ENCODE measurements at places on chromosomes 5 and 9.
A peak's percentile ranks its signal among the peaks of the same experiment; 100 is the strongest.

GRCh38 chr9:29730163-29730562 is 2156.9 kb upstream of the C9orf72 start:
- DNase-seq = no peak

DNA sequence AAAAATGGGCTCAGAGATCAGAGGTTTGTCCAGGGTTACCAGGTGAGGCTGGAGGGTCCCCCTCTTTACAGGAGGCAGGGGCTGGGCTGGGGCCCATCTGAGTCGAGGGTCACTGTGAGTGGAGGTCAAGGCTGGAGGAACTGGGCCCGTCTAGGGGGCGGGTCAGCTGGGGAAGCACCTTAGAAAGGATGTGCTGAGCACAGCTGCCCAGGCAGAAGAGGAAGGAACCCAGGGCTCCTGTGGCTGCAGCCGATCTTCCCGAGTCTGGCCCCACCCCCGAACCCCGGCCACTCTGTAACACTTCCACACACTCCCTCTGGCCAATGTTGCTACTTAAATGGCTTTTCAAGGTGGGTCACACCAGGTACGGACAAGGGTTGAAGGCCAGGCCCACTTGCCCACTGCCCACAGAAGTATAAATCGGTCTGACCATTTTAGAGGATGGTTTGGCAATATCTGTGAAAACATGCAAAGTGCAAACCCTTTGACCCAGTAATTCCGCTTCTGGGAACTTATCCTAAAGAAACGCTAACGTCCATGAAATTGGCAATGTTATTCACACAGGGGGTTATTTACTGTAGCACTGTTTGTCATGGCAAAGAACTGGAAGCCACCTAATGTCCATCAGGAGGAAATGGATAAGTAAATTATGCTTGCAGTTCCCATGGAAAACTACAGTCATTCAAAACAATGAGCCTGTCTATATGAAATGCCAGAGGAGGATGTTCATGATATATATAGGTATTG is 30.5 kb upstream of the EEIG1 start:
- peak; percentile 97 for DNase-seq

DNA sequence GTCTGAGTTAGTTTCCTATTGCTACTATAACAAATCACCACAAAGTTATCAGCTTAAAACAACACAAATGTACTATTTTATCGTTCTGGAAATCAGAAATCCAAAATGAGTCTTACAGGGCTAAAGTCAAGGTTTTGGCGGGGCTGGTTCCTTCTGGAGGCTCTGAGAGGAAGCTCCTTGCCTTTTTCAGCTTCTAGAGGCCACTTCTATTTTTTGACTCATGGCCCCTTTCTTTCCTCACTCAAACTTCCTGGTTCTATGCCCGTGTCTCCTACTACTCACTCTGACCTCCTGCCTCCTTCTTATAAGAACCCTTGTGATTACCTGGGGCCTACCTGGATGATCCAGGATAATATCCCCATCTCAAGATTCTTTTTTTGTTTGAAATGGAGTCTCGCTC is 48.2 kb downstream of the GABBR2 start:
- DNase-seq = no peak

- DNase-seq = no peak
Observed at GRCh38 chr5:95667678-95668077, 15.1 kb downstream of the SPATA9 start.

DNA sequence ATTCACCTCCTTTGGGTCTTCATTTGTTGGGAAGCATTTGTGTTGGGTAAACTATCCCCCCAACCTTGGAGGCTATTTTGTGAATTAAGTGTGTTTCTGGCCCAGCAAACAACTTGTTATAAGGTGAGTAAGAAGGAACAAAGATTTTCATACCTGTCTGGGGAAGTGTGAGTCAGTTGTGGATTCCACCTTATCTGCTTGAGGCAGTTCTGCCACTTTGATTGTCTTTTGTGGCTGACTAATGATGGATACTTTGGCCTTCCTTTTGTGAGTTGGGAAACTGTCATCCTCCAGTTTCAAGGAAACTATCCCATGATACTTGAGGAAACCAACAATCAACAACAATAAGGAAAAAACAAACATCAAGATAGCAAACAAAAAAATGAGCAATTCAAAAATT is 24.6 kb upstream of the CER1 start:
- peak; percentile 15 for DNase-seq

DNA sequence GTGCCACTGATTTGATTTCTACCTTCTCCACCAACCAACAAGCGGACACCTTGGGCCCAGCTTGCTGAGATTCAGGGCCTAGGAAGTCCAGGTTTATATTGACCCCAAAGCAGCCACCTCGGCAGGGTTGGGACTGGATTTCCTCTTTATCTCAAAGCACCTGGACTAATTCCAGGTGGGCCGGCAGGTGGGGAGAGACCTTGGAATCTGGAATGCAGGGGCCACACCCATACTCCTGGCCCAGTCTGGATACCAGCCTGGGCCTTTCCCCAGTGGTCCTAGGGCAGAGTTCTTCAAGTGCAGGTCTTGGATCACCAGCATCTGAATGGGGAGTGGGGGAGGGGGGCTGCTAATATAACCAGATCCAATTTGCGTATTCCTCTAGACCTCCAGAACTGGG is 93.1 kb downstream of the PCDH1 start:
- no peak for DNase-seq

DNA sequence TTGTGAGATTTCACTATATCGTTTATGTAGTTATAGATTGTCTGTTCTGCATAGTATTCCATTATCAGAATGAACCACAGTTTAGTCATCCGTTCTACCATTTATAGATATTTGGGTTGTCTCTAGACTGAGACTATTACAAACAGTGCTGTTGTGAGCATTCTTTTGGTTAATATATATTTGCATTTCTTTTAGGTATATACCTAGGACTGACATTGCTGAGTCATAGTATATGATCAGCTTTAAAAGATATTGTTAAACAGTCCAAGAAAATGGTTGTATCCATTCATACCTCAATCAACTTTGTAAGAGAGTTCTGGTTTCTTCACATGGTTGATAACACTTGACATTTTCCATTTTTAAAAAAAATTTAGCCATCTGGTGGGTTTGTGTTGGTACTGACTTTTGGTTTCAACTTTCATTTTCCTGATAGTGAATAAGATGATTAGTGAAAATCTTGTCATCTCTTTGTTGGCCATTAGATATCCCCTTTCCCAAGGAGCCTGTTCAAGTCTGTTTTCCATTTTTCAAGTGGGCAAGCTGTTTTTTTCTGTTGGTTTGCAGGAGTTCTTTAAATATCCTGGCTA is 22.9 kb upstream of the ADAM19 start:
- DNase-seq = no peak

- DNase-seq = no peak
Observed at GRCh38 chr5:62421414-62421813, 8.9 kb downstream of the IPO11 start.

DNA sequence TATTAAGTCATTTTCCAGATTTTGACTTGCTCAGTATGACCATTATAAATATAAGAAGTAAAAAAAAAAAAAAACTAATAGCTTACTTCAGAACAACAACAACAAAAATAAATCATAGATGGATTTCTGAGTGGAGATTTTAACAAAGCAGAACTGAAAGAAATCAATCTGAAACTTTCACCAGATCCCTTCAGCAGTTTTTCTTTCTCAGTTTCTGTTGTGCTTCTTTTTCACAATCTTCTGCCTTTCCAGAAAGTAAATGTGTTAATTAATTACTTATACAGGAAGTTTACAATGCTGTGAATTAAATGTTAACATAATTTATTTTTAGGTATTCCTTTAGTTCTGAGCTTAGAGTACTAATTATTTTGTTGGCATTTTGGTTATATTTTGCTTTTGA is 73.5 kb downstream of the CHSY3 start:
- DNase-seq = no peak

- no peak for DNase-seq
Observed at GRCh38 chr9:76893395-76893932, 12.4 kb downstream of the PRUNE2 start.

GRCh38 chr5:95520206-95520605 is 34.6 kb downstream of the SKIC3 start:
- no peak for DNase-seq

- no peak for DNase-seq
Observed at GRCh38 chr9:93001031-93001430, 53.7 kb downstream of the FGD3 start.

- no peak for DNase-seq
Observed at GRCh38 chr9:135898634-135899407, 8.5 kb downstream of the CAMSAP1 start.

- no peak for DNase-seq
Observed at GRCh38 chr9:134437403-134438194, 111.3 kb downstream of the RXRA start.

DNA sequence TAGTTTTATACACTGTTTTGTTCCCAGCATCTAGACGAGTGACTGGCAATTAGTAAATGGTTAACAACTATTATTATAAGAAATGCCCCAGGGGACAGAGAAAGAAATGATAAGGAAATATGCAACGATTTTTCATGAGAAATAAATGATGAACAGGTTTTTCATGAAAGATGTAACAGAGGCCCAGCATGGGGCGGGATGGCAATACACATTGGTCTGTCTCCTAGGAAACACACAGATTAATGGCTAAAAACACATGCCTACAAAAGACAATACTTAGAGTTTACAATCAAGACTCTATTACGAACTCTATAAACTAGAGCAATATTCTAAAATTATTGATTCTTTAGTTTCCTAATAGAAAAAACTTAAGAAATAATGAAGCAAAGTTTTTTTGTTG is 441.5 kb upstream of the CDH9 start:
- DNase-seq = no peak

GRCh38 chr5:88675168-88675707 is 207.7 kb downstream of the MEF2C start:
- DNase-seq = peak; percentile 6

GRCh38 chr5:123997462-123998215 is 485.7 kb downstream of the CSNK1G3 start:
- no peak for DNase-seq

GRCh38 chr9:124183772-124184171 is 74.0 kb upstream of the NEK6 start:
- no peak for DNase-seq

DNA sequence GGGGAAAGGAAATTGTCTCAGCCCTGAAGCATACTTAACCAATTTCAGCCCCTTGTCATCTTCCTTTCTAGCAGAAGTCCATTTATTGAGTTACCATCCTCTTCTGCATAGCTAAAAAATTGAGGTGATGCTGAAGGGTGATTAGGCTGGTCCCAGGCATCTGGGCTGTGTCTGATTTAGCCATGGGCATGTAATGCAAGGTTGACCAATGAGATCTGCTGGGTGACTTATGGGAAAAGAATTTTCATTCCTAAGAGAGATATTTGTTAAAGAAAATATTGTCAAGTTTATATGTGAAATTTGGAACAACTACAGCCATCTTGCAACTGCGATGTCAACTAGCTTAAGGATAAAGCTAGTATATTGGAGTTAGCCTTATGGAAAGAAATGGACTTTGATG is 5.1 kb downstream of the ITGA2 start:
- DNase-seq = no peak

GRCh38 chr5:126052120-126052519 is 371.1 kb upstream of the GRAMD2B start:
- no peak for DNase-seq
